ENCODE measurements at places on chromosomes 12 and 14. TPM values are rescaled to one million over a fixed set of nuclear protein-coding genes. Genes with fewer than 3 reads are reported as not detected.

The IL23A gene
- total RNA-seq: not detected

The TUNAR gene
- total RNA-seq: not detected

The RNASE3 gene
- total RNA-seq: not detected

The SLC24A4 gene
- total RNA-seq: under 0.01 TPM

The DDX54 gene
- 73.8 TPM for total RNA-seq

The PYGL gene
- 115 TPM for total RNA-seq

The NR1H4 gene
- total RNA-seq: not detected

The PAX9 gene
- total RNA-seq: 12.0 TPM

The KRT2 gene
- 0.28 TPM for total RNA-seq

The NGB gene
- not detected for total RNA-seq

The M6PR gene
- total RNA-seq: 87.9 TPM

The GPR132 gene
- 0.14 TPM for total RNA-seq

The COX14 gene
- 57.8 TPM for total RNA-seq

The RPL10L gene
- total RNA-seq: not detected
